ENCODE measurements at places on chromosomes 3 and 15.

- no peak for DNase-seq
Observed at GRCh38 chr3:53989451-53989850, 97.8 kb upstream of the SELENOK start.

DNA sequence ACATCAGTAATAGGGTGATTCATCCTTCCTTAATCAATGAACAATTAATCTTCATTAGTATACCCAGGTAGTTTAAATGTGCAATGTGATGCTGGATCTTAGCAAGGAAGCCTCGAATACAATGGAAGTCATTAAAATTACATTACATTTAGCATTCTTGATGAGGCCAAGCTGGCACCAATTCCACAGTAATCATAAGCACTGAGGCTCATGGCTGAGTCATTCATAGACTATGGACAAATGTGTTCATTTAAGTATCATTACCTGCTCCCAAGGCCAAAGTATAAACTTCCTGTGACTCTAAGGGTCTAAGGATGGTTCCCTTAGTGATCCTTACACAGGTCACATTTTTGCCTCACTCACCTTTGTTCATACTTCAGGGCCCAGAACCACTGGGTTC, 266.4 kb upstream of the CDIN1 start:
- DNase-seq = no peak

GRCh38 chr3:146496251-146496650, 26.9 kb upstream of the PLSCR2 start:
- DNase-seq = no peak

GRCh38 chr3:149579838-149580542, 77.8 kb downstream of the WWTR1 start:
- DNase-seq = no peak

- DNase-seq = peak; percentile 62
Observed at GRCh38 chr3:81395739-81396513, 365.5 kb downstream of the GBE1 start.

DNA sequence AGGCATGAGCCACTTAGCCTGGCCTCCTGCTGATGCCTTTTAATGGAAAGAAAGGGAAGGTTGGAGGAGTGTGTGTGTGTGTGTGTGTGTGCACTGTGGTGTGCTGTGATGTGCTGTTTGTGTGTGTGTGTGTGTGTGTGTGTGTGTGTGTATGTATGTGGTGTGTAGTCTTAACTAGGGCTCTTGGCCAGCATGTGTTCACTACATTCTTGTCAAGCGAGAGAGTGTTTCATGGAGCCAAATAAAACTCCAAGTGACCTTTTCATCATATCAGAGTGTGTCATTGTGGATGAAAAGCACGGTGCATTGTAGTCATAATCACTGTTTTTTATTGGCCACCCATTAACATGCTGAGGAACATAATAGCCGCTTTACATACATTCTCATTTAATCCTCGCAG, 30.8 kb upstream of the BHLHE40 start:
- DNase-seq = no peak
